Esophagus mucosa (tissue), 1 donor: ENCODE measurements at places on chromosomes 2 and 18. TPM values are rescaled to one million over a fixed set of nuclear protein-coding genes. Genes with fewer than 3 reads are reported as not detected.

The LRRTM1 gene
- total RNA-seq = not detected

The POLR1A gene
- 27.5 TPM for total RNA-seq

The SLC19A3 gene
- 1.5 TPM for total RNA-seq

The STPG4 gene
- total RNA-seq = 0.16 TPM

The LCT gene
- not detected for total RNA-seq

The CGREF1 gene
- 0.96 TPM for total RNA-seq

The SLC4A5 gene
- 0.56 TPM for total RNA-seq

The PPM1G gene
- total RNA-seq = 57.3 TPM

The GALNT14 gene
- 26.7 TPM for total RNA-seq
